HS-27A (cell line): ENCODE measurements at places on chromosomes 2 and 18.

GRCh38 chr18:77109648-77110019, 22.9 kb downstream of the MBP start:
- no peak for DNase-seq

DNA sequence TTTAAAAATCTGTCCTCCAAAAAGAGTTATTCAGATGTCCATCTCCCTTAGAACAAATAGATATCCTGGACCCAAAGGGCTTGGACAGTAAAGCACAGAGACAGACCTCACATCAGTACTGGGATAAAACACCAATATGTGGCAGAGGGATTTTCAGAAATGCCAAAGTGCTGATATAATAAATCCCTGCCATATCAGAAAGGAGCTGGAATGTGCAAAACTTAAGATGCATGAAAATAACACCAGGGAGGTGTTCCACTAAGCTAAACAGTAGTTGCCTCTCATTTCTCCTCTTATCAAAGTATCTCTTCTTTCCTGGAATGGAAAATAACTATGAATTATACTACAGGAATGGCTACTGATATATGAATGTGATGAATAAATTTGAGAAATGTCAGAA, 13.2 kb downstream of the USP40 start:
- no peak for DNase-seq

GRCh38 chr2:60054571-60055340, 498.7 kb downstream of the BCL11A start:
- DNase-seq: no peak

DNA sequence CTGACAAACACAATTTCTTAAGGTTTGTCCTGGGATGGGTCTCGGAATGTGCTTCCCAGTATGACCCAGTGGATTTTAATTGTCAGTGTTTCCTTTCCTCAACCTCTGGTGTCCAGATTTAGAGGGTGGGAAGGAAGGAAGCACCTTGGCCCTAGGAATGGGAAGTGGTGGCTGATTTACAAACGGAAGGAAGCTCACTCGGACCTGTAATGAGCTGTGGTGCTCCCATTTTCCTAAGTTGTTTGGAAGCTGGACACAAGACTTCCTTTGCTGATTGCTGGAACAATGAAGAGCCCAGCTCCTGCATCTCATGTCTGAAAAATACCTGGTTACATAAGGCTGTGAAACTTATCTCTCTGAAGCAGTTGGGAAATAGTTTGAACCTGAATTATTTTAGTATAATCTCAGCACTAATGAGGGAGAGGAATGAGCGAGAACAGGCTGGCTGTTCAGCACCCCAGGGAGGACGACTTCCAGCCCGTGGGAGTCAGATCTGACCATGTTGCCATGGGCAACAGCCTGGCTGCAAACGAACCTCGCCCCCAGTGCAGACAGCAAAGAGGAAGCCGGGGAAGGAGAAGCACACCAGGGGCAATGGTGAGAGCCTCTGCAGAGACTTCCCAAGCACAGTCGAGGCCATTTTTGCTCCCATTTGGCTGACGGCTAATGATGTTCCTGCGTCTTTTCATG, 74.4 kb upstream of the ASB18 start:
- no peak for DNase-seq

GRCh38 chr18:39241534-39241933, 1675.9 kb upstream of the CELF4 start:
- DNase-seq: no peak

- no peak for DNase-seq
Measured at GRCh38 chr2:231167745-231168459, 30.5 kb upstream of the ARMC9 start.
